ENCODE measurements at places on chromosomes 1 and 21.

DNA sequence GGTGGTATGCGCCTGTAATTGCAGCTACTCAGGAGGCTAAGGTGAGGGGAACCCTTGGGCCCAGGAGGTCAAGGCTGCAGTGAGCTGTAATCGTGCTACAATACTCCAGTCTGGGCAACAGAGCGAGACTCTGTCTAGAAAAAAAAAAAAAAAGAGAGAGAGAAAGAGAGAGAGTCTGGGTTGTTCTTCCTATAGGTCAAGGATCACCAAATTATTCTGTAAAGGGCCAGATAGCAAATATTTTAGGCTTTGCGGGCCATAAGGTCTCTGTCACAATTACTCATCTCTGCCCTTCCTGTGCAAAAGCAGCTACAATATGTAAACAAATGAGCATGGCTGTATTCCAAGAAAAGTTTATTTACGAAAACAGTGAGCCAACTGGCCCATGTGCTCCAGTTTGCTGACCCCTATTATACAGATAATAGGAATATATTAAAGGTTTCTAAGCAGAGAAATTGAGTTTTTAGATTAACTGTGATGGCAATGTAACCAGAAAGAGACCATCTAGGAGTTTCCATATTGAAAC, 2.1 kb downstream of the SASS6 start:
- DNase-seq, result no peak

GRCh38 chr1:225811622-225812487, 1.9 kb downstream of the EPHX1 start:
- no peak for DNase-seq

DNA sequence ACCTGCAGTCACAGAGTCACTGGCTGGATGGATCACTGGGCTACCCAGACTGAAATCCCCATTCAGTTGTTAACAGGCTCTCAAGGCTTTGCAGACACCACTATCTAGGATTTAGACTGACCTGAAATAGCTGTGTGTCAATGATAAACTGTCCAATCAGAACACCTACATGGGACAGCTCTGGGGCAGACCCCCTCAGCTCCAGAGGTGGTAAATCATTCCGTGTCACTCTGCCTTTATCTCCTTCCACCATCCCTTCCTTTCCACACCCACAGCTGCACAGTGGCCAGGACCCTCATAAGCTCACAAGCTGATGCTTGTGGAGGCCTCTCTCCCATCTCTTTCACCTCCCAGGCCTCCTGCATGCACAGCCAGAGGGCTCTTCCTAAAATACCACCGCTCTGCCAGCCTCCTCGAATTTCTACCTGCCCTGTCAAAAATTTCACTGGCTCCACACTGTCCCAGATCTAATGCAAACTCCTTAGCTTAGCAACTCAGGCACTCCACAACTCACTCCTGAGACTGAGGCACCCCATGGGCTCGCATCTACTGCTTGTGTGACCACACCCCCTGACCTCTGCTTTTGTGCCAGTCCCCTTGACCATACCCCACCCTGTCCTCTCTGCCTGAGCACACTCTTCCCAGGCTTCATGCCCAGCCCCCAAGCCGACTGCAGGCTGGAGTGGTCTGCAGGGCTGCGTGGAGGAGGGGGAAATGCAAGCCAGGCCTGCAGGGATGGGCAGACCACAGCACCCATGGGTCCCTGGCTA, 5.8 kb downstream of the CAPZB start:
- no peak for DNase-seq

GRCh38 chr1:189530162-189530561, 947.5 kb downstream of the BRINP3 start:
- DNase-seq, result peak; percentile 87

- no peak for DNase-seq
These were observed 2.4 kb downstream of the TMEM125 start for GRCh38 chr1:43272161-43272560.

DNA sequence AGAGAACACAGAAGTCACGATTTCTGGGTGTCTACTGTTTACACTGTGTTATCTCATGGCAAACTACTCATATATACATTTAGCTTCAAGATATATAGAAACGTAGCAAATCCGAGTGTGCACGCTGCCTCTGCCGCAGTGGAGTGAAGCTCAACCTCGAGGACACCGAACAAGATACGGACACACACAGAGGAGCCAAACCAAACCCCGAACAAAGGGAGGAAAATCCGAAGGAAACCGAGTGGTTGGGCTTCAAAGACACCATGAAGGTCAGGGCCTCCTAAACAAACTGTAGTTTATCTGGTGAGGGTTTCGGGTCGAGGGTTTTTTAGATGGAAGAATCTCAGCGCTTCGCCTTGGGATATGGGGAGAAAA, 34.5 kb downstream of the SLC45A1 start:
- no peak for DNase-seq

DNA sequence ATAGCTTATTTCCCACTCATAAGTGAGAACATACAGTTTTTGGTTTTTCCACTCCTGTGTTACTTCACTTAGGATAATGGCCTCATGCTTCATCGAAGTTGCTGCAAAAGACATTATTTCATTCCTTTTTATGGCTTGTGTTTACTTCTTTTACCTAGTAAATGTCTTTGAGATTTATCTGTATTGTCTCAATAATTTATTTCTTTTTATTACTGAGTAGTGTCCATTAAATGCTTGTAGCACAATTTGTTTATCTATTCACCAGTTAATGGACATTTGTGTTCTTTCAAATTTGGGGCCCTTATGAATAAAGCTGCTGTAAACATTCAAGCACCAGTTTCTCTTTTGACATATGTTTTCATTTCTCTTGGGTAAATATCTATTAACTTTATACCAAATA, 86.0 kb downstream of the UCHL5 start:
- DNase-seq, result no peak

GRCh38 chr21:16196001-16196400, 466.2 kb downstream of the USP25 start:
- no peak for DNase-seq

- no peak for DNase-seq
These were observed 57.4 kb upstream of the QSOX1 start for GRCh38 chr1:180097326-180097605.

DNA sequence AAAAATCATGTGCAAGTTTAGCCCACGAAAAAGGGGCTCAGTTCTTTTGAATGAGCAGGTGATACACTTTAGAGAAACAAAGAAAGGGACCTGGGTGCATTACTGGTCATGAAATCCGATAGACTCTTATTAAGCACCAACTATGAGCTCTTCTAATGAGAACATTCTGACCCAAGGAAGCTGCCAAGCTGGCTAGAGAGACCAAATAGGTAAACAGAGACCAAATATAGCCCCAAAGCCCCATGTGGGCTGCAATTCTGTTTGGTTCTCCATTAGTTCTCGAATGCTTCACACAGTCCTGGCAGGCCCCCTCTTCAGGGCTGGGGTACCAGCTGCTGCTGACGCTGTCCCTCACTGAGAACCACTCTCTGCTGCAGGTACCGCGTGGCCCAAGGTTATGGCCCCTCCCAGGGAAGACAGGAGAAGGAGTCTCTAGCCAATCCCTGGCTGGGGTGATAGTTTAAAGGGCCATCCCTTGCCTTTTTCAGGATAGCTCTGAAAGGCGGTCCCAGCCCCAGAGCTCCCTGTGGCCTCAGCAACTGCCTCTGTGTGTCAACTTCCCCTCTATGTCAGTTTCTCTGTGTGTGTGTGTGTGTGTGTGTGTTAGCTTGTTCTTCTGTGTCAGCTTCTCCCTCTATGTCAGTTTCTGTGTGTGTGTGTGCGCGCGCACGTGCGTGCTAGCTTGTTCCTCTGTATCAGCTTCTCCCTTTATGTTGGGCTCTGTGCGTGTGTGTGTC, 7.1 kb upstream of the UBXN10 start:
- DNase-seq, result no peak

DNA sequence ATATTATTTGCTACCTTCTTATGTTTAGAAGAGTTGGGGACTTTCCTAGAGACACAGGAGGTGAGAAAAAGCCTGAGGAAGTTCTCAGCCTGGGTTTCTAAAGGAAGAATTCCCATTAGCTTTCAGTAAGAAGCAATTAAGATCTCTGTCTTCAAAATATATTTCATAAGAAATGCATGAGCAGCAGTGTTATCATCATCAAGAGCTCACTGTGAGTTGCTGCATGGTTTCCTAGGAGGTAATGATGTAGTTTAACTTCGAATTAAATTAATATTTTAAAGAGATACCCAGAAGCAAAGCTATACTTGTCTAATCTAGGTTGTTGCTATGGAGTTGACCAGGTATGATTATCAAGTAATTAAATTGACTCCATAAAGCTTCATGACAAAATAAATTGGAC, 5.7 kb upstream of the POGZ start:
- DNase-seq, result no peak

DNA sequence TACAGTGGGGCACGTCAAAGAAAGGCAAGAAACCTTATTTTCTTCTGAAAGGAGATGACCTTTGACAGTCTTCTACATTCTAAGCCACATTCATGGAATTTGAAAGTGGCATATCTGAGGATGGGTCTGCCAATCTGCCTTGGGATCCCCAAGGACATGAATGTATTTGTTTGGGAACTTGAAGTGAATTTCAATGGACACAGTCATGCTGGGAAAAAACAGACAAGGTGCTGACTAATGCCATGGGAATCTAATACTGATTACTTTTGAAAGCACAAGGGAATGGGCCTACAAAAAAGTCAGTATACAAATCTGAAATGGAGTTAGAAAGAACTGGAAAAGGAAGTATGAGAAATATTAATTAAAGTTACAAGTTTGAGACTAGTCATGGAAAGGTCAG, 128.8 kb downstream of the KCNJ6 start:
- DNase-seq, result no peak

DNA sequence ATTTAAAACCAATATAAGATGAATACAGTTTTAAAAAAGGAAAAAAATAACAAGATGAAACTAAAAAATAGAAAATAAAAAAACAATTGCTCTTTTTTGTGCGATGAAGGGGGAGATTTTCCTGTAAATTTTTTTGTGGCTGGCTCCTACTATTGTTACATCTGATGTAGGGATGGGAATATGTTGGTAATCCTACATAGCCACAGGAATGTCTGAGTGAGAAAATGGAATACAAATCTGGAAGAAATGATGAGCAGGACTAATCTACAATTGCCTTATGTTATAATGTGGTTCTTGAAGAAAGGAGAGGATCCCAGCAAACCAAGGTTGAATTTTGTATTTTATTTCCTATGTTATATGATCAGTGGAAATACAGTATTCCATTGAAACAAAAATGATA, 40.9 kb downstream of the ATP6V1G3 start:
- DNase-seq, result no peak

- DNase-seq, result peak; percentile 53
These were observed 38.6 kb upstream of the COX20 start for GRCh38 chr1:244796719-244797406.

- no peak for DNase-seq
These were observed 73.1 kb downstream of the GPR88 start for GRCh38 chr1:100611086-100611485.

DNA sequence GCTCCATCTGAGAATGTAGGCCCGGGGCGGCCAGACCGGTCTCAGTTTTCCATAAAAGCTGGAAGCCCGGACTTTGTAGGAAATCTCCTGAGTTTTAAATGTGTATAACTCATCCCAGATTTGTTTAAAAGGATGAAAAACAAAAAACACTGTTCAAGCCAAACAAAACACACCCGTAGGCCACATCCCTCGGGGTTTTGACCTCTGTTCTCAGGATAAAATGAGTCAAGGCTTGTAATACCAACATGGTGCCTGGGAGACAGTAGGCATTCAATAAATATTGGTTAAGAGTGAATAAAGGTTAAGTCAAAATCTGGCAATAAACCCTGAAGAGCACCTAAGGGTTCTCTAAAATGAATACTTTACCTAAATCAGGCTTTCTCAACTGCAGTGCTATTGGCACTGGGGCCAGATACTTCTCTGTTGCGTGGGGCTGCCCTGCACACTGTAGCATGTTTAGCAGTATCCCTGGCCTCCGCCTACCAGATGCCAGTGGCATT, 55.0 kb downstream of the KAZN start:
- DNase-seq, result no peak

DNA sequence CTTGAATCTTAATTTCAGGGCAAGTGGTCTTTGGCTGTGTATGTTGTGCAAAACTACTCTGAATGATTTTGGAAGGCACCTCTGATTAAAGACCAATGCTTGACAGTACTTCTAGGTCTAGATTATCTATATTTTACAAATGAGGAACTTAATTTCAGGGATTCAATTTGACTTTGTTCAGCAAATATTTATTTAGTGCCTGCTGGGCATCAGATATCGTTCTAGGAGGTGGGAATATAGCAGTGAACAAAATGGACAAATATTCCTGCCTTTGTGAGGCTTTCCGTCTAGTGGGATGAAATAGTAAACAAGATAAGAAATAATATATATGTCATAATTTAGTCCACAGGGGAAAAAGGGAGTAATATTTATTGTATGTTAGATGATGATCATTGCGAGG, 4.7 kb downstream of the ZNF326 start:
- DNase-seq, result no peak

DNA sequence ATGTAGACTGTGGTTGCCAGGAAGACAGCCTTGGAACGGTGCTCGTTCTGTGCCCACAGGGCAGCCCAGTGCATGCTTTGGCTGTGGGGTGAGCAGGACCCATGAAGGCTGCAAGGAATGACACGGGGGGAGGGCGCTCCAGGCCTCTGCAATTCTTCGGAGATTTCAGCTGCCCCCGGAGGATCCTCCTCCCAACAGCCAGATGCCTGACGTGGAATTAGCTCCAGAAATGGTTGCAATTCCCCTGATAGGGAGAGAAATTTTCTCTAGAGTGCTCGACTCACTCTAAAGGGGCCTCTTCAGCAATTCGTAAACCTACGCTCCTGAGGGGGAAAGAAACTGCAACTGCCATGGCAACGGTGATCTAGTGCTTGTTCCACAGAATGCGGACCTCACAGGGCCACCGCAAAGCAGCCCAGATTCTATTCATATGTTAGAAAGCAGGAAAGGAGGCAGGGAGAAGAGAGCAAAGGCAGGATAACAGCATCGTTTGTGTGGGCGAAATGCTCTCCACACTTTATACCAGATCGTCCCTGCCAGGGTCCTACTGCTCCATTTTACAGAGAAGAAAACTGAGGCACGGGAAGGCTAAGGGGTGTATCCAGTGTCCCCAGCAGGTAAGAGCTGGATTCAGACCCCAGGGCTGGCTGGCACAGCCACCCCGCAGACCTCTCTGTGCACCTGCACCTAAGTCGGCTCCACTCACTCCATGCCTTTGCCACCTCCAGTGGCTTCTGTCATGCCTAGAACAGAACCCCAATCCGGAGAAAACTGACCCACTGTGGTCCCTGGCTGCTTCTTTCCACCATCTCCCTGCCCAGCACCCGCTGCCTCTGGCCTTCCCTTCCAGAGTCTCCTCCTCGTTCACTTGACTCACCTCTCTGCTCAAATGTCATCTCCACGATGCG, 11.9 kb upstream of the PDE9A start:
- no peak for DNase-seq

GRCh38 chr1:186112280-186112679, 262.8 kb downstream of the TPR start:
- DNase-seq, result no peak

DNA sequence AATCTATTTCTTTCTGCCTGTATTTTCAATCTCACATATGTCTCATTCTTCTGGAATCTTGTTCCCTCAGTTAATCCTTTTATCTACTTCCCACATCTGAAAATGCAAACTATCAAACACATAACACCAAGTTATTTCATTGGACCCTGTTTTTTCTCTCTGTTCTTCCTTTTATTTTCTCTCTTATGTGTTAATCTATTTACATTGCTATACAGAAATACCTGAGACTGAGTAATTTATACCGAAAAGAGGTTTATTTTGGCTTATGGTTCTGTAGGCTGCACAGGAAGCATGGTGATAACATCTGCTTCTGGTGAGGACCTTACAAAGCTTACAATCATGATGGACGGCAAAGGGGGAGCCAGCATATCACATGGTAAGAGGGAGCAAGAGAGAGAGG, 247.6 kb downstream of the TGFB2 start:
- DNase-seq, result no peak

- DNase-seq, result no peak
These were observed 20.6 kb upstream of the ATF3 start for GRCh38 chr1:212587888-212588510.

Data from NCI-H526 (cell line).